HL-60 (cell line): ENCODE measurements at places on chromosomes 5 and 9.

- DNase-seq, result no peak
Observed at GRCh38 chr9:123378025-123378424, 22.0 kb downstream of the CRB2 start.

GRCh38 chr9:19156805-19157204, 29.5 kb upstream of the PLIN2 start:
- no peak for DNase-seq

DNA sequence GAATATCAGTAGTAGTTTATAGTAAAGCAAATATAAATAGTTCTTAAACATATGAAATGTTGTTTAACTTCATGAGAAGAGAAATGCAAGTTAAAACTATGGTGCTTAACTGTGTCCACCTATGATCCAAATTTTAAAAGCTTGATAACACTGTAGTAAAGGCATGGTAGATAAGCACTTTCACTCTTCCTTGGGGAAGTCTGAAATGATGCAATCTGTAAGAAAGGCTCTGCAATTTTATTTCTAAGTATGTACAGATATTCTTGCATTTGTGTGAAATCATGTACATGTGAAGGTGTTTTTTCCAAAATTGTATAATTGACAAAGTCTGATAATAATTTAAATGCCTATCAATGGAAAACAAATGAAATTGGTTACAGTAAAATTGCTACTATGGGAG, 66.9 kb downstream of the SYK start:
- DNase-seq, result peak; percentile 30

- no peak for DNase-seq
Observed at GRCh38 chr9:115694014-115694413, 459.6 kb upstream of the PAPPA start.

GRCh38 chr5:37549411-37549810, 170.3 kb downstream of the WDR70 start:
- DNase-seq, result no peak
